Activated CD4-positive, alpha-beta T cell treated with anti-CD3 and anti-CD28 coated beads, Interleukin-2, amount 10 ng/mL, durations not matched to agents 7 days and 5 days (primary cell): ENCODE measurements at places on chromosomes 2 and 18. TPM values are rescaled to one million over a fixed set of nuclear protein-coding genes. Genes with fewer than 3 reads are reported as not detected.

Gene FABP1
- total RNA-seq: not detected

Gene TMEM17
- total RNA-seq: not detected

GRCh38 chr2:191351921-191352320, 106.7 kb downstream of the MYO1B start:
- DNase-seq: no peak

- DNase-seq: no peak
Observed at GRCh38 chr18:51054764-51055163, 24.8 kb downstream of the SMAD4 start.

DNA sequence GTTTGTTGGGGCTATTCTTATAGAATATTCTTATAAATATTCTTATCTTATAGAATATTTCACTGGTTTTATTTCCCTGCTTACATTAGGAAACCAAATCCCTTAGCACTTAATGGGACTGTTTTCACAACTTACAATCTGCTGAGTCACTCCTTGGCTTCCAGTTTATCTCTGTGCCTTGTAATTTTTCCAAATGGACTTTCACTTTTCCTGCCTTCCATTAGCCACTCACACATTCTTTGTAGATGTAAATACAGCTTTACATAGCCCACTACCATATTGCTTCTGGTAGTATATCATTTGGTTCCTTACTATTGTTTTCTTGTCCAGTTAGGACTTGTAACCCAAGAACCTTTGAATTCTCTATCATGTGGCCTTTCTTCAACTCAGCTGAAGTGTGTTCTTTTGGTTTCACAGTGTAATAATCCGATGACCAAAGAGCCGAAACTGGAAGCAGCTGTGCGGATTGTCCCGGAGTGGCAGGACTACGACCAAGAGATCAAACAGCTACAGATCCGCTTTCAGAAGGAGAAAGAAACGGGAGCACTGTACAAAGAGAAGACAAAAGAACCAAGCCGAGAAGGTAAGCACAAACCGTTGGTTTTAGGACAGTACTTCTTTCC, 96.1 kb downstream of the UGGT1 start:
- DNase-seq: no peak

GRCh38 chr2:153595939-153596338, 117.4 kb upstream of the RPRM start:
- DNase-seq: no peak

Gene UGT1A3
- not detected for total RNA-seq

DNA sequence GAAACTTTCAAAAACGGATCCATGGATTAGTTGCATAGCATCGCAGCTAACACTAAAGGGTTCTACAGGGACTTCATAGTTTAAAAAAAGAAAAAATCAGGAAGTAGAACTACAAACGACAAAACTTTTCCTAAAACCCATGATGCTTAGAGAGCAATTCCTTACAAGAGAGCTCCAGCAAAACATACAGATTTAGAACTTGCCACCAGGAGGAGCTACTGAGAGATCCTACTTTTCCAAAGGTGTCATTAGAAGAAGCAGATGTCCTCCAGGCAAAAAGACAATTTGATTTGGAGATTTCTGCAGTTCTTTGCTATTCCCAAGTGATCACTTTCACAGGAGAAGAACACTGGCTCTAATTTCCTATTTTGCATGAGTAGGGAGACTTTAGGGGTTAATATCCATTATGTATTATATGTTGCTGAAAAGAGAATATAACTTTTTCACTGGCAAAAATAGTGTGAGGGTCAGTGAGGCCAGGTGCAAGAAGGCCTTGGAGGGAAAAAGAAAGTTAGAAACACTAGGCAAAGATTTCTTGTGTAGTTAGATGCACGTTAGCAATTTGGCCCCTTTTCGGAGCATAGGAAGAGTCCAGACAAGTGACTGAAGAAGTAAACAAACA, 436.2 kb downstream of the SUCLG1 start:
- peak; percentile 44 for DNase-seq

Gene NTSR2
- total RNA-seq: not detected

Gene SULT1C4
- total RNA-seq: not detected

Gene SPP2
- not detected for total RNA-seq

- no peak for DNase-seq
Observed at GRCh38 chr2:95379371-95379831, 23.1 kb upstream of the FAHD2A start.
